ENCODE measurements at places on chromosomes 5 and 9. TPM values are rescaled to one million over a fixed set of nuclear protein-coding genes. Genes with fewer than 3 reads are reported as not detected.
A peak's percentile ranks its signal among the peaks of the same experiment; 100 is the strongest.

- no peak for DNase-seq
Measured at GRCh38 chr5:76667495-76667894, 44.3 kb upstream of the F2RL2 start.

The GCNT4 gene
- total RNA-seq = 2.8 TPM

DNA sequence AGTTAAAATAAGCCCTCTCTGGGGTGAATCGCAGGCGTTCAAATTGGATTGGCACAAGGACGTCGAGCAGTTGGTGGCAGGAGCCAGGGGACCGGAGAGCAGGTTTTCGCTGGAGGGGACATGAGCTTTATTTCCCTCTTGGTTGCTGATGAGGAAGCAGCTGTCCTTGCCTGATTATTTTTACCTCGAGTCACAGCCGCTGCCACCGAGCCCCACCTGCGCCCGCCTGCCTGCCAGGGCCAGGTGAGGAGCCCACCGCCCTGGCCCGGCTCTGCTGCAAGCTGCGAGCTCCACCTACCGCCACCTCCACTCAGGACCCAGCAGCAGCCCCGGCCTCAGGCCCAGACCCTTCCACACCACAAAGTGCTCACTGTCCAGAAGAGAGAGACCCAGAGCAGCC is 9.0 kb upstream of the ADGRD2 start:
- DNase-seq = peak; percentile 28

GRCh38 chr5:87367243-87367642 is 45.5 kb downstream of the CCNH start:
- no peak for DNase-seq

DNA sequence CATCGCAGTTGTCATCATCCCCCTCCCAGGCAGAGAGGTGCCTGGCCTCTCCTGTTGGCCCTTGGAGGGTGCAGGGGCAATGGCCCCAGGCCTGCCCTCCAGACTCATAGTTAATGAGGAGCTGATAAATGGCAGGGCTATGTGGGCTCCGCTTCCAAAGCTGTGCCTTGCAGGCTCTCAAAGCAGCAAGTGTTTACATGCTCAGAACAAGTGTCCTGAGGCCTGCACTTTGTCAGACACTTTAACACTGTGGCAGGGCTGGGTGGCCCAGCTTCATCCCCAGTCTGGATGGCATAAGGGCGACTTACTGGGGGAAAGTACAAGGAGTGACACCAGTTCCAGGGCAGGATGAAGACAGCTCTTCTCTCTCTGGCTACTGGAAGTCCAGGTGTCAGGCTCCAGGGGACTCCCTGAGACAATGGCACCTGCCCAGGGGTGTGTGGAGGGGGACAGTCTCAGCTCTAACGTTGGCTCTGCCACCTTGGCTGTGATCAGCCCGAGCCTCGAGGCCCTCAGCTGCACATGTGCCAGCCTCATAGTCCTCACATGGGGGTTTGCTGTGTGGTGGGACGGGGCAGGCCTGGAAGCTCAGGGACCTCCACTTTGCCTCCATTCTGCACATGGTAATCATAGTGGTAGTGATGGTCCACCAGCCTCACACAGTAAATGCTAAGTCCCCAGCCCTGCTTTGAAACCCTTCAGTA is 153.4 kb downstream of the BARX1 start:
- DNase-seq = no peak

- no peak for DNase-seq
Measured at GRCh38 chr5:112694853-112695709, 42.6 kb upstream of the APC start.

The LCN1 gene
- not detected for total RNA-seq

DNA sequence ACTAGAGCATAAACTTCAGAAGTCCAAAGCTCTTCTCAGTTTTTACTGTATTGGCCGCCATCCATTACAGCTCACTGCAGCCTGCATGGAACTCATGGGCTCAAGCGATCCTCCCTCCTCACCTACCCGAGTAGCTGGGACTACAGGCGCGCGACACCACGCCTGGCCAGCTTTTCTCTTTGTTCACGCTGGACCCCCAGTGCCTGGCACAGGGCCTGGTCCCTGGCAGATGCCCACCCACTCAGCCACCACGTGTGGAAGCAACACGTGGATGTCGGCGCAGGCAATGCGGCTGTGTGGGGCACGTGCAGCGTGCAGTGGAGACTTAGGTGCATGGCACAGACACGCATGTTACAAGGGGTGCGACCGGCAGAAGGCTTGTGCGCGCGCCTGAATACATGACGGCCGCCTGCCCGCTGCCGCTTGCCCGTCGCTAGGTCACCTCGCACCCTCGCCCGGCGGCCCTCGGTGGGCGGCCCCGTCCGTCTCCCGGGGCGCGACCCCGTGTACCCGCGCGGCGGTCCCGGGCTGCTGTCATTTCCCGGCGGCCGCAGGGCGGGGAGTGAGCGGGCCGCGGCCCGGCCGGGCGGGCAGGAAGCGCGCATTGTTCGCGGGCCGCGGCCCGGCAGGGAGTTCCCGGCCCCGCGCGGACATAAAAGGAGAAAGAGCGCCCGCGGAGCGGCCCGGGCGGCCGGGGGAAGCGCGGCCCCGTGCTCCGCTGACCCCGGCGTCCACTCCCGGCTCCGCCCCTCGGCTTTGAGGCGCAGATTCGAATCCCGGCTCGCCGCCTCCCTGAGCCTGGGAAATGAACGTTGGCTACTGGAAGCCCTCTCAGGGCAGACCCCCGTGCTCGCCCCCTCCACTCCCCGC is 24.1 kb upstream of the PTGS1 start:
- DNase-seq = peak; percentile 76

- DNase-seq = no peak
Measured at GRCh38 chr9:9950813-9951212, 662.0 kb downstream of the PTPRD start.

The RNF183 gene
- 0.16 TPM for total RNA-seq

The NME5 gene
- total RNA-seq = 2.6 TPM

The SPATA31D4 gene
- total RNA-seq = not detected

GRCh38 chr9:5941214-5941613 is 50.5 kb downstream of the MLANA start:
- no peak for DNase-seq

- DNase-seq = no peak
Measured at GRCh38 chr9:99239341-99240060, 17.4 kb downstream of the SEC61B start.

DNA sequence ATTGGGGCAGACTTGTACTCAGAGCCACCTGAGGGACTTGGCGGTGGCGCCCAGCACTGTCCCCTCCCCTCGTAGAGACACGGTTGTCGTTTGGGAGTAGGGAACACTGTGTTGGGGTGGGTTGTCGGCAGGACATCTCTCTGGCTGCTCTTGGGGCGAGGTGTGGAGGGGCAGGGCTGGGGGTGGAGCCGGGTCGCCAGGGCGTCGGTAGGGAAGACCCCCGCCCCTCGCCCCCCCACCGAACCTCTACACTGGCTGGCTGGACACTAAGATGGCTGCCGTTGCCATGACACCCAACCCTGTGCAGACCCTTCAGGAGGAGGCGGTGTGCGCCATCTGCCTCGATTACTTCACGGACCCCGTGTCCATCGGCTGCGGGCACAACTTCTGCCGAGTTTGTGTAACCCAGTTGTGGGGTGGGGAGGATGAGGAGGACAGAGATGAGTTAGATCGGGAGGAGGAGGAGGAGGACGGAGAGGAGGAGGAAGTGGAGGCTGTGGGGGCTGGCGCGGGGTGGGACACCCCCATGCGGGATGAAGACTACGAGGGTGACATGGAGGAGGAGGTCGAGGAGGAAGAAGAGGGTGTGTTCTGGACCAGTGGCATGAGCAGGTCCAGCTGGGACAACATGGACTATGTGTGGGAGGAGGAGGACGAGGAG is 778 bp downstream of the TRIM41 start:
- no peak for DNase-seq

DNA sequence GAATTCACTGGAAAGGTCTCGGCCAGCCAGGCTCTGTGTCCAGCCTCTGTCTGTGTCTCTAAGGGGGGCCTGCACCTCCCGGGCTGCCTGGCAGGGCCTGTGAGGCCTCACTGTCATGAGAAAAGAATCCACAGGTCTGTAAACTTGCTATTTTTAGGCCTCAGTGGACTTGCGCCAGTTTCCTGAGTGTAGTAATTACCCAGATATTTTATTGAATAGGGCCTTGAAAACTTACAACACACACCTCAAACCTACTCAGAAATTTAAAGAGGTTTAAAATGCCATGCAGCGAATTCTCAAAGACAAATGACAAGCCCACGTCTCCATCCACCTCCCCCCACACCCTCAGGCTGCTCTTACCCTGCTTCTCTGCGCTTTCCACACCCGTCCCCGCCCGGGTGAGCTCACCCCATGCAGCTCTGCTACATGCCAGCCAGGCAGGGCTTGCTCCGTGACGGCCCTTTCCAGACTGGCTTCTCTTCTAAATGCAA is 8.8 kb upstream of the TENT4A start:
- peak; percentile 45 for DNase-seq

The SNAPC3 gene
- 7.8 TPM for total RNA-seq

GRCh38 chr5:181245427-181246275 is 1.9 kb upstream of the RACK1 start:
- no peak for DNase-seq

- DNase-seq = peak; percentile 24
Measured at GRCh38 chr5:61167382-61167781, 5.1 kb upstream of the SMIM15 start.

The DDX4 gene
- total RNA-seq = not detected

DNA sequence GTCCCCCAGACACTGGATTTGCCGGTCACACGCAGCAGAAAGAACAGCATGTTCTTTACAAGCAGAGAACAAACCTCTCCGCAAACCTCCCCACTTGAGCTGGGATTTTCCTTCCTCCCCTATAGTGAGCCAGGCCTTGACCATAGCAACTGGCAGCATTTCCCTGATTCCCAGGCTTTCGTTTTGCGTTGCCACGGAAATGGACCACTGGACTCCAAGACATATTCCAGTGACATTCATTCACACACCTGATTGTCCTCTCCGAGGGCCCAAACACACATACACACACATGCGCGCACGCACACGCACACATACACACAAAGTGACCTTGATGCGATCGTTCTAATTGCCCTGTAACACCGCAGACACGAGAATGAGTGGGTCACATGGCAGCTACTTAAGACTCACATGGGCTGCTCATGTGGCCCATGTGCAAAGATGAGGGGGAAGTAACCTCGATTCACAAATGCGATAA is 80.9 kb upstream of the CPEB4 start:
- no peak for DNase-seq

DNA sequence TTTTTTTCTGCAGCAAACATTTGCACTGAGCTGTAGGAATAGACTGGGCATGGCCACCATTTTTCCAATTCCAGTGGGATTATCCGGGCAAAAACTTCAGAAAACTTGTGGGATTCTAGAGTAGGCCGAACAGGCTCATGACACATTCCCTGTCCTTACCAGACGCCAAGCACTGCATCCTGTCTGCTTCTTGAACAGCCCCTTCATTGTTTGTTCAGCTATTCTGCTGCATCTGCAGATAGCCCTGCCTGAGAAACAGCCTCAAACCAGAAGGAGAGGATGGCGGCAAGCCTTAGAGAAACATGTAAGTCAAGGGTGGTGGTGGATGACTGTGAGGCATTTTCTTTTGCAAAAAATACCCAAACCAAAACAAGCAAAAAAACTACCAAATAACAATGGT is 111.8 kb upstream of the NTRK2 start:
- DNase-seq = no peak

GRCh38 chr9:17665450-17665849 is 86.6 kb downstream of the SH3GL2 start:
- no peak for DNase-seq

The IRX1 gene
- 0.43 TPM for total RNA-seq

- DNase-seq = no peak
Measured at GRCh38 chr9:2174306-2174705, 159.2 kb downstream of the SMARCA2 start.

The TNFSF15 gene
- total RNA-seq = 0.70 TPM

The SUB1 gene
- 56.7 TPM for total RNA-seq

The SLC46A2 gene
- total RNA-seq = not detected

- DNase-seq = no peak
Measured at GRCh38 chr5:148585988-148586387, 68.3 kb downstream of the HTR4 start.

DNA sequence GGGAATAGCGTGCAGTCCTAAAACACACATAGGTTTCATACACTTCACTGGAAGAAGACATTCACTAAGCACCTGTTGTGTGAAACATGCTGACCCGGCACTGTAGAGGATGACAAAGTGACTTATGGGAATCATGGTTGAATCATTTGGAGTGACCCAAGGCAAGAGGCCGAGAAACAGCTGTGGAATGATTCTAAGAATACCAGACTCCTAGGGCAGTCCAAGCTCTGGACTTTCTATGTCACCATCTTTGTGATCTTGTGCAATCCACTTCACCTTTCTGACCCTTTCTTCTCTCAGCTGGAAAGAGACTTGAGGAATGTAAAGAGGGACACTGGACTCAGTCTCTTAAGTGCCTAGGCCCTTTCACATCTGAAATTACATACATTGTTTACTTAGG is 13.1 kb downstream of the MSANTD3 start:
- no peak for DNase-seq

DNA sequence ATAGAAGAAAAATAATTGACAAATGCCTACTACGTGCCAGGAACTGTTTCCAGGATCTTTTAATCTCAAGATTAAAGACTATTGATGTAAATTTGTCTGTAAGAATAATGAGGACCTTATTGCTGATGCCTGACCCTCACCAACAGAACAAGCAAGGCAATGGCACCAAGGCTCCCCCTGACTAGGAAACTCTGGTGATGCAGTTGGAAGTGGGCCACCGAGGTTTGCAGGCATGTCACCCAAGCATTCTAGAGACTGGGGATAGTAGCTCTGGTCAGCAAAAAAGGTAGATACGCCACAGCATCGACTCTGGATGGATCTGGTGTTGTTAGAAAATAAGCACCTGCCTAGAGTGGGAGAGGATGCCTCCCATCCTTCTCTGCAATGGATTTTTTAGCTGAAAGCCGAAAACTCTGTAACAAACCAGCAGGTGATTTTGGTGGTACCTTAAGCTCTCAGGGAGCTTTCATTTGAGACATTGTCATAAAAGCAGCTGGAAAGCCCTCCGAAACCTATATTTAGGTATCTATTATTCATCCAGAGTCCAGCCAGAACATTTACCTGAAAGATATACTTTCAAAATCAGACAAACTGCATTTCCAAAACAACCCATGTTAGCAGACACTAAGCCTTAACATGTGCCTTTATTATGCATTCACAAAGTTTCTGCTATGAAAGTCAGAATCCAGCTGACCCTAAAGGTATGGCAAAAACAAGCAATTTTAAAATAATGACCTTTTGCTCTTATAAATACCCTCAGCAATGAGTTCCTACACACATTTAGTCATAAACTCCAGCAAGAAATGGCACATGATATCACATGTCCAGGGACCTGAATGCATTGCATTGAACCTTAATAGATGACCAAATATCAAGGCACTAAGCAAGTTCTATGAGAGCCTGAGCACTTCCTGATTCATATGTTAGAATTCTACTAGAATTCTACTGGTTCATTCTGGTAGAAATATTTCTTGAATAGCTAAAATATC is 308.4 kb downstream of the PDE4D start:
- DNase-seq = no peak

DNA sequence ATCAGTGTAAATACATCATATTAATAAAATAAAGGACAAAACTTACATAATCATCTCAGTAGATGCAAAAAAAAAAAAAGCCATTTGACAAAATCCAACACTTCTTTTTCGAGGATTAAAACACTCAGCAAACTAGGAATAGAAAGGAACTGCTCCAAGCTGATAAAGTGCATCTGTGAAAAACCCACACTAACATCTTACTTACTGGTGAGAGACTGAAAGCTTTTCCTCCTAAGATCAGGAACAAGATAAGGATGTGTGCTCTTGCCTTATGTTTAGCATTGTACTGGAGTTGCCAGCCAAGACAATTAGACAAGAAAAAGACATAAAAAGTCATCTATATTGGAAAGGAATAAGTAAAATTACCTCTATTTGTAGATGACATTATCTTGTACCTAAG is 120.2 kb upstream of the SAP30L start:
- DNase-seq = no peak

GRCh38 chr9:137244486-137245449 is 3.7 kb downstream of the TUBB4B start:
- peak; percentile 47 for DNase-seq
